Left renal pelvis (tissue), 4 donors: ENCODE measurements at places on chromosomes 3 and 15. TPM values are rescaled to one million over a fixed set of nuclear protein-coding genes. Genes with fewer than 3 reads are reported as not detected.

Gene VGLL3
- polyA plus RNA-seq = 6.4 TPM

Gene ARHGAP11A
- 31.9 TPM for polyA plus RNA-seq

Gene ARID3B
- 16.9 TPM for polyA plus RNA-seq

Gene SAMMSON
- not detected for polyA plus RNA-seq

Gene RAB27A
- polyA plus RNA-seq = 17.9 TPM

Gene CELF6
- 4.6 TPM for polyA plus RNA-seq

Gene ERICH6
- 0.37 TPM for polyA plus RNA-seq

Gene ANO10
- 37.2 TPM for polyA plus RNA-seq
